Thoracic aorta (tissue), 2 donors: ENCODE measurements at places on chromosomes 11 and 22. TPM values are rescaled to one million over a fixed set of nuclear protein-coding genes. Genes with fewer than 3 reads are reported as not detected.

RASSF10 gene
- total RNA-seq, result not detected

FERMT3 gene
- 47.2 TPM for total RNA-seq

GRCh38 chr22:27802346-27803073 is 954 bp upstream of the MN1 start:
- DNase-seq, result no peak

GRCh38 chr11:1559111-1559951 is 12.7 kb downstream of the DUSP8 start:
- DNase-seq, result peak; percentile 94

DNA sequence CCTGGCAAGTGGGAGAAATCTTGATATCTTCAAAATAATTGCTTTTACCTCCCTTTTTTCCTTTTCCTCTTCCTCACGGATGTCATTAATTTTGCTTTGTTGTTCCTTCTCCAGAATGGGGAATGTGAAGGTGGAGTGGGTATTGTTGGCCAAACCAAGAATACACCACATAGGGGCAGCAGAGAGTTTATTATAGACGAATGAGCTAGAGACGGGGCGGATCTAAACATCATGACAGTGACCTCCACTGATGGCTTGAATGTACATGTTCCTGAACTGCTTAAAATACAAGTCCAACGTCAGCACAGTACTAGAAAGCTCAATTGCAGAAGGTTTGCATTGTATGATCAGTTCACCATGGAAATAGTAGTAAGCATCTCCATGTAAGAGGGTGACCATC is 122.3 kb upstream of the SNX19 start:
- DNase-seq, result no peak

DNA sequence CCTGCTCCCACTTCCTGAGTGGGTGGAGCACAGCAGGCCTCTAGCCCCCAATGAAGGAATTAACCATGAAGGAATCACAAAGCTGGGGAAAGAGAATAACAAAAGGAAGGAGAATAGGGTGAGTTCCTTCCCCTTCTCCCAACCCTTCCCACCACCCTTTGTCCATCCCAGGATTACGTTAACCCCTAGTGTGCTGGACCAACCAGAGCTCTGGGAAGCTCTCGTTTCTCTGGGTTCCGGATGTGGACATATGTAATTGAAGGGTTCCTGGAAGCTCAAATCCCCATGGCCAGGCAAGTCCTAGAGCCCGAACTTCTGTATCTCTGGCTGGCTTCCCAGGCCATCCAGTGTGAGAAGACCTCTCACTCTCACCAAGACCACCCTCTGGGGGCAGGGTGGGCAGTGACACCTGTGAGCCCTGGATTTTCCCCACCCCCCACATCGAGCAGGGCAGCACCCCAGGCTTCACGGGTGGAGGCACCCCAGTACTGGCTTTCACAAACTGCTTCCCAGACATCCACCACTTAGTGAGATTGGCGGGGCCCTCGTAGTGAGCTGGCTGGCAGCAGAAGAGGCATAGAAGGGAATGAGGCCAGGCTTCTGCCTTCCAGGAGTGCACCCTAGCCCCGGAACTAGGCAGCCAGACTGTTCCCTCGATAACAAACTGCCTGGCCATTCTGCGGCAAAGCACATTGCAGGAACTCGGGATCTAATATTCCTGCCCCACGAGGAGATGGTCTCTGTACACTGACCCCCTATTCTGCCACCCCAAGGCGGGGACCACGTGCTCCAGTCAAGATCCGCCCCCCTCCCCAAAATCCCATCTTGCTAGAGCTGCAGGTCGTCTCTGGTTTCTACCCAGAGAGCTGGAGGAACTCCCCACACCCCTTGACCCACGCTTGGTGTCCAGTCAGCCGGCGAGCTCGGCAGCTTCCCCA is 2.1 kb downstream of the NECTIN1 start:
- no peak for DNase-seq

DNA sequence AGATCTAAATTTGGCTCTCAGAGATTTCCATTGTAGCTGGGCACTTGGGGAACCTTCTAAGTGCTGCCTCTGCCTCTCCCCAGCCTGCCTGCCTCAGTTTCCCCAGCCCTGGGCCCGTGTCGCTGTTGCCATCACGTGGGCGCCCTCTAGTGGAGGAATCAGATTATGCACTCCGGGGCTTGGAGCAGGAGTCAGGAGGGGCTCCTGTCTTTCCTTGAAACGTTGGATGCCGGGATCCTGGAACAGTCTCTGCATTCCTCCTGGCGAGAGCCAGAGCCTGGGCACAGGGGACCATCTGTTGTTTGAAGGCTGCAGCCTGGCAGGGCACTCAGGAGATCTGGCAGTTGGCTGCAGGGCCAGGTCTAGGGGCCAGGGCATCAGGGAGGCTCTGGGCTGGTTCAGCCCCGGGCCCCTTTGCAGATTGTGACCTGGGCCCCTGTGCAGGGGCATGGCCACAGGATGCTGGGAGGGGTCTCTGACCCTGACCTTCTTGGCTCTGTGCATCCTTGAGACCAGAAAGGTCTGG is 71.6 kb downstream of the LRP5 start:
- DNase-seq, result peak; percentile 55

- DNase-seq, result no peak
These were observed 6.9 kb downstream of the UBE4A start for GRCh38 chr11:118366287-118366686.

GRCh38 chr11:34075178-34075820 is 23.8 kb downstream of the CAPRIN1 start:
- no peak for DNase-seq

DNA sequence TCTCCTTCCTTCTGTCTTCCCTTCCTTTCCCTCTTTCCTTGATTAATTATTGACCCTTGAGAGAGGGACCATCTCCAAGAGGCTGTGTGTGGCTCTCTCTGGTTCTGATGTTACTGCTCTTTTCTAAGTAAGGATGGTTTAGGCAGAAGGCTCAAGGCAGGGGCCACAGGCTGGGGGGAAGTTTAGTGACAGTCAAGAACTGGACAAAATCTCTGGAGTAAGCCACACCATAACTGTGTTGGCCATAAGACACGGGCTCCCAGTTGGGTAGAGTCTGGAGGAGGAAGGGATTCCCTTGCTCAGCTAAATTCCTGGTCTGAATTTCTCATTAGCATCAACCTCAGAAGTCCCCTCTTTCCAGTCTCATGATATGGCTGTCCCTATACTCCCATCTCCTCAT is 74.7 kb downstream of the BUD13 start:
- DNase-seq, result no peak

GRCh38 chr11:6219359-6219758 is 14.0 kb downstream of the C11orf42 start:
- DNase-seq, result no peak

DNA sequence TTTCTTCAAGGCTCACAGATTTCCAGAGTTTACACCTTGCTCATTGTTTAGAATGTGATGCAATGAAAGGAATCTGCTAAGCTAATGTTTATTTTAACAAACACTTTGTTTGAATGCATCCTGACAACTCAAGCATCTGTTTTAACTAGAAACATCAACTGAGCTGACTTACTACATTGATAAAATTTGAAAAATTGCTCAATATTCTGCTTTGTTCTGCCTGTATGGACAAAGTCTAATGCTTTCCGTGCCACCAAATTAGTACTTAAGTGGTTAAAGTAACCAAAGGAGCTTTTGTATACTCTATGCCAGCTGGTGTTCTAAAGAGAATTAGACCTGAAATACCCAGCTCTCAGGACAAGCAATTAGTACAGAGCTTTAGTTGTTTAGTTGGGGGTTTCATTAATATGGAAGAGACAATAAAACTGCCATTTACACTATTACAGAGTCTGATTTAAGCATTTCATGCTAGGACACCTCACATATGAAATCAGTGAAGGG is 105.2 kb downstream of the MAML2 start:
- DNase-seq, result no peak

- DNase-seq, result no peak
These were observed 116.4 kb downstream of the APOL5 start for GRCh38 chr22:35834061-35834460.
